ENCODE measurements at places on chromosomes 4 and X. TPM values are rescaled to one million over a fixed set of nuclear protein-coding genes. Genes with fewer than 3 reads are reported as not detected.

The USP51 gene
- 6.7 TPM for total RNA-seq

The ALB gene
- total RNA-seq = not detected

DNA sequence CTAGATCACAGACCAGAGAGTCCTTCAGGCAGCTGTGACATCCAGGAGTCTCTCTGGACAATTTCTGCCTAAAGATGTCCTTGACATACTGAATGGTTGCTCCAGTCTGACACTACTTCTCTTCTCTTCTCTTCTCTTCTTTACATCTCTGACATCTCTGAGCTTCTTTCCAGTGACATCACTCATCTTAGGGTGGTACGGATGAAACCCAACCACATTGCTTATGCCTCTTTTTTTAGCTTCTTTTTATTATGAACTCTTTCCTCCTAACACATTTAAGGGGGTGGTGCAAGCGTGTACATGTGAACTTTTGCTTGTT lies 39.4 kb upstream of the IRF2 start:
- DNase-seq = no peak

DNA sequence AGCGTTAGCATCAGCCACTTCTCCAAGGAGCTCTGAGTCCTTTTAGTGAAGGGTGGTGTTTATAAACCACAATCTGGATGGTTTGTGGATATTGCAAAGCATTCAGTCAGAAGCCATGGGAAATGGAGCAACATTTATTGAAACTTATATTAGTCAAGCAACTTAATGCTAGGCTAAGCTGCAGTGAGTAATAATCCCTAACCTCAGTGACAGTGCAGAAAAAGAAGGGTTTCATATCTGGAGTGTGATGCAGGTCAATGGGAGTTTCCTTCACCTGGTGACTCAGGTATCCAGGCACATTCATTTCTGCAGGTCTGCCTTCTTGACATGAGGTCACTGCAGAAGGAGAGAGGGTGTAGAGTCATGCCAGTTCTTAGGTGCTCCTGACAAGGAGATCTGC lies 10.4 kb upstream of the DRD5 start:
- no peak for DNase-seq

All from H7 (cell line).